NCI-H460 (cell line): ENCODE measurements at places on chromosomes 7 and 10.

- DNase-seq, result no peak
These were observed 278.5 kb downstream of the DNAJB6 start for GRCh38 chr7:157615101-157615817.

DNA sequence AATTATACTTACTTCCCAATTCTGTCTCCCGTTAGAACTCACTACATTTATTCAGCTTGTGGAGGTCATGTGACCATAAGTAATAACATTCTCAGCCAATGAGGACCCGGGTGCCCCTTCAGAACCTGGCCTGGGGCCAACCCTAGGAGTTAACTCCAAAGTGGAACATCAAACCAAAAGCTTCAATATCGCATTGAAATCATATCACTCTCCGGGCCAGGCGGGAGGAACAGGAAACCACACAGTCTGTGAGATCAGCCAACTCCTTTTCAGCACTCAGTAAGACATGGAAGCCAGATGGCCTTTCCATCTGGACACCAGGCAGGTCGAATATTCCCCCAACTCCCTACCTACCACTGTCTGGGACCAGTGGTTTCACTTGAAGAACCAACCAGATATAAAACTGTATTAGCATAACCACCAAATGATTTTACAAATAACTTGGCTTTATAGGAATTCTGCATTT lies 5.5 kb downstream of the CREB3L2 start:
- DNase-seq, result no peak

- no peak for DNase-seq
These were observed 73.7 kb upstream of the PFKP start for GRCh38 chr10:2993636-2994035.

- no peak for DNase-seq
These were observed 89.7 kb downstream of the POLR1F start for GRCh38 chr7:19619122-19619521.

DNA sequence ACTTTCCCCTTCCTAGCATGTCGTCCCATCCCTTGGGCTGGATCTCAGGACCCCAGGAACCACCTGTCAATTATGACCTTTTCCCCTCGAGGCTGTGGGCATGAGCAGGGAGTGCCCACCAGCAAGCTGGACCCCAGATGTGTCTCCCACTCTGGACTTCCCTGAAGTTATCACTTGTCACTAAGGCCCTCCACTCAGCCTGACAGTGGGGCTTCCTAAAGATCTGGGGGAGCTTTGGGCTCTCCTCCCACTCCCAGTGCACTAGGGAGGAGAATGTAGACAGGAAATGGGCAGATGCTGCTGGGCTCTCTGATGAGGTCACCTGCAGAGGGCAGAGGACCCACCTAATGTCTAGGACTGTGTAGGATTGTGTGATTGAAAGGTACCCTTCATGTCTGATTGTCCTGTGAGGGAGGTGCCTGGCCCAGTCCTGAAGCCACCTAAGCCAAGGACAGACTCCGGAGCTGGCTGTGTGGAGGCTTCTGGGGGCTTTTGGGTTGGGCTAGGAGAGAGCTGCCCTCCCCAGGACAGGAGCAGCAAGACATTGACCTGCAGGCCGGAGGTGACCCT lies 18.7 kb downstream of the MYO1G start:
- DNase-seq, result no peak

DNA sequence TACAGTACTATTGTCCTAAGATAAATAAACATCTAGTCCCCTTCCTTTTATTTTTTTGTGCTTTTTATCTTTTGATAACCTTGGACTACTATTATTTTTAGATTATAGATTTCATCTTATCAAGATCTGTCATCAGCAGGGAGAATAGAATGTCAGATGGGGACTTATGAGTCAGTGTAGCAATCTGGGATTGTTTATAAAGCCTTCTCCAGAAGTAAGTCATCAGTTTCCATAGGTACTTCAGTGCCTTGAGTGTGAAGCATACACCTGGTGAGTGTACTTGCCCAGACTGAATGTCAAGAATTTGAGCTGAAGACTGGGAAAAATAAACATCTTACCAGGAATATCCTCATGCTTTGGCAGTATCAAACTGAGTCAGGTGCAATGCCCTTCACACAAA lies 2.1 kb downstream of the CASD1 start:
- no peak for DNase-seq

GRCh38 chr7:135685306-135686084 lies 23.2 kb downstream of the STMP1 start:
- no peak for DNase-seq

- DNase-seq, result no peak
These were observed 1.0 kb downstream of the DDC start for GRCh38 chr7:50564171-50564570.

DNA sequence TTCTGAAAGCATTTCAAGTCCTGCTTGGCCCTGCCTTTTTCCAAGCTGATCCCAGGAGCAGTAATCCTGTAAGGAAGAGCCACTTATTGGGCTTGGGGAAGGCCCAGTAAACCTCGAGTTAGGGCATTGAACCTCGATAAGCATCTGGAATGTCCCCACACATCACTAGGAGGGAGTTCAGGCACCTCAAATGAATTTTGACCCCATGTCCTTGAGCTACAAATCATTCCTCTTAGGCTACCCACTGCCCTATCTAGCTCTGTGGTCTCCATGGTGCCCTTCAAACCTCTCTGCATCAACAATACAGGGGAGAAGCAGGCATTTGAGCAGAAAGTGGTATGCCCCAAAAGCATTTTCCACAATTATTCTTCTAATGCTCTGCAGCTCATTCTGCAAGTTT lies 33.7 kb downstream of the ZNF503 start:
- DNase-seq, result no peak

GRCh38 chr7:147081117-147081516 lies 964.5 kb downstream of the CNTNAP2 start:
- no peak for DNase-seq

DNA sequence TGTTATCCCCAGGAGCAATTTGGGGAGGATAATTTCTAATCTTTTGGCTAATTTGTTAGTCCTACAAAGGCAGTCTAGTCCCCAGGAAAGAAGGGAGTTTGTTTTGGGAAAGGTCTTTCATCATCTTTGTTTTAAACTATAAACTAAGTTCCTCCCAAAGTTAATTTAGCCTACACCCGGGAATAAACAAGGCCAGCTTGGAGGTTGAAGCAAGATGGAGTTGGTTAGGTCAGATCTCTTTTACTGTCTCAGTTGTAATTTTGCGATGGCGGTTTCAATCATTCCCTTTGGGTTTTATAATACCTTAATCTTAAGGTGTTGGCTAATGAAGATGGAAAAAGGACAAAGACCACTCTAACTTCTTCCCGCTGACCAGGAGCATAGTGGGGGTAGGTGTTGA lies 166.4 kb upstream of the NAMPT start:
- DNase-seq, result no peak

DNA sequence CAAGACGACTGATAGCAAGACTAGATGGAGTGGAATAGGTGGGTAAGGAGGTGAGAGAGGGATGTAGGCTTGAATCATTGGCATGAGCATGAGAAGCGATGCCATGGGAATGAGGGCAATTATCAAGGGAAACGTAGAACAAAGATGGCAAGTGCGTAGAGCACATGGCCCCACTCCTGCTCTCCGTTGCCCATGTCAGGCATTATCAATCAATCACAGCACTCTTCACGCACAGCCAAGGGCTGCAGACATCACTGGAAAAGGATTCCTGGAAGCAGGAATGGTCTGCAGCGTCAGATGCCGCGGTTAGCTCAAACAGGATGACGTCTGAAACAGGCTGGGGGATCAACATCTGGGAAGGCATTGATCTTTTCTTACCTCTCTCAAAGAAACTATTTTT lies 25.6 kb upstream of the GALNTL5 start:
- DNase-seq, result no peak

GRCh38 chr7:112431803-112432202 lies 18.5 kb upstream of the IFRD1 start:
- DNase-seq, result no peak

DNA sequence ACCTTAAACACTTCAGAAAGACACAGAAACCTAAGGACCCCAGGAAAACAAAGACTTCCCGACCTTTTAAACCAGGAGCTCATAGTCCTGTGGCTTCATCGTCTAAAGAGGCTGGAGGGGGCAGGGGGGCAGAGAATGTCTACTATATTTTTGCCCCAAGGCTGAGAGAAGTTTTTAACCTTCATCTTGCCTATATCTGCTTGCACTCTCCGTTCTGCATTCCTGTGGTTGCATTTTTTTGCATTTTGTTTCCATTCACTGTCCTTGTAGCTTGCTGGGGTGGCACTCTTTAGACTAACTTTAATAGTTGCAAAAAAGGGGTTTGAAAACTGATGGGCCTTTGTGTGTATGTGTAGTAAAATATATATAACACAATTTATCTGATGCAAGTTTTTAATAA lies 23.7 kb downstream of the PRKAR2B start:
- DNase-seq, result no peak

DNA sequence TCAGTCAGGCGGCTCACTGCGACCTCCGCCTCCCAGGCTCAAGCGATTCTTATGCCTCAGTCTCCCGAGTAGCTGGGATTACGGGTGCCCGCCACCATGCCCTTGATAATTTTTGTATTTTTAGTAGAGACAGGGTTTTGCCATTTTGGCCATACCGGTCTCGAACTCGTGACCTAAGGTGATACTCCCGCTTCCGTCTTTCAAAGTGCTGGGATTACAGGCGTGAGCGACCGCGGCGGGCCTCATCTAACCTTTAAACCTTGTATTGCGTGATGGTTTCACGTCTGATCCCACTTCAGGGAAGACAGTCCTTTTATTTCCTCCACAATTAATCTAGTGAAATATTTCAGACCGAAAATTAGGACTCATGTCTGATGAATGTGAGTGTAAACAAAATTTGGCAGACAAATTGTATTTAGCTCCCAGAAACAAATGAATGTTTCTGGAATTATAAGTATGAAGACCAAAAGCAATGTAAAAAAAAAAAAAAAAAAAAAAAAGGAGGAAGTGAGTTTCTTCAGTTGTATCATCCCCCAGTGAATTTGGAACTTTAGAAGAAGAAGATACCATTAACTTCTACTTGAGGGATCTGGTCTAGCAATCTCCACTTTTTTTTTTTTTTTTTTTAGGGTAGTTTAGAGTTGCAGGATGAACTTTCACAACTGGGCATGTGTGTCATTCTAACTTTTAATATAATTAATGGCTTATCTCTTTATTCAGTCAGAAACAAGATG lies 1.6 kb downstream of the NUP42 start:
- DNase-seq, result no peak

- DNase-seq, result no peak
These were observed 65.1 kb downstream of the ZRANB1 start for GRCh38 chr10:125006921-125007426.

GRCh38 chr10:110286841-110287240 lies 17.9 kb downstream of the SMNDC1 start:
- no peak for DNase-seq

DNA sequence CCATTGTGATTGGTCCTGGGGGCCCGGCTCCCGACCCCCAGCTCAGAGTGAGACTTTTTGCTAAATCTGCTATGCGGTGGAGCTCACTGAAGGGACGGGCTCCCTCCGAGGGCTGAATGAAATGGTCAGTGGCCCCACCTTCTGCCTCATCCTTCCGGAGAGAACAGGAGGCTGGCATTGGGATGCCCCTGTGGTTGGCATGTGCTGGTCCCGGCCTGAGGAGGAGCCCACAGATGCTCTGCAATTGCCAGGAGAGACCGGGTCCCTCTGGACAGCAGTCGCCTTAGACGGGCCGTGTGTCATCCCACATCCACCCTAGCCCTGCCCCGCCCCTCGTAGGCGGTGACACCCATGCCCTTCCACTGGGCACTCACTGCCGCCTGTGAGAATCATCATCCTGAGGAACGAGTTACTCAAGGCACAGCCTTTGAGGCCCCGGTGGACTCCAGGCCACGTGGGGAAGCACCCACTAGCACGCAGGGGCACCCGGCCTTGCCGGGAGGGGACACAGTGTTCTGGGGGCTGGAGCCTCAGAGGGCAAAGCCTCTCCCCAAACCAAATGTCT lies 21.2 kb upstream of the DPYSL4 start:
- no peak for DNase-seq

GRCh38 chr10:62451611-62451975 lies 77.4 kb downstream of the ZNF365 start:
- no peak for DNase-seq

- DNase-seq, result no peak
These were observed 37.9 kb downstream of the DDIT4 start for GRCh38 chr10:72311667-72312066.

DNA sequence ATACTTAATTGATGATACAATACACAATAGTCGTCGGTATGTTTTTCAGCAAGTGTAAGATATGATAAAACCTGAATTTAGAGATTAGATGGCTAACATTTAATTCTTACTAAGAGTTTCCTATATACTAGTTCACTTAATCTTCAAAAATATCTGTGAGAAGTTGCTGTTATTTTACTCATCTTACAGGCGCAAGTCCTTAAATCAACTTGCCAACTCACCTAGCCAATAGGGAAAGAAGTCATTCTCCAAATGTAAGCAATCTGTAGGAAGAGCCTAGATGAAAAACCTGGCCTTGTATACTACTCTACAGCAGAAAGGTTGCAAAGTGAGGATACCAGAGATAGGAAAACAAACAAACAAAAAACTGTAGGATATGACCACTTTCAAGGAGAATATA lies 10.6 kb downstream of the CD36 start:
- DNase-seq, result no peak

DNA sequence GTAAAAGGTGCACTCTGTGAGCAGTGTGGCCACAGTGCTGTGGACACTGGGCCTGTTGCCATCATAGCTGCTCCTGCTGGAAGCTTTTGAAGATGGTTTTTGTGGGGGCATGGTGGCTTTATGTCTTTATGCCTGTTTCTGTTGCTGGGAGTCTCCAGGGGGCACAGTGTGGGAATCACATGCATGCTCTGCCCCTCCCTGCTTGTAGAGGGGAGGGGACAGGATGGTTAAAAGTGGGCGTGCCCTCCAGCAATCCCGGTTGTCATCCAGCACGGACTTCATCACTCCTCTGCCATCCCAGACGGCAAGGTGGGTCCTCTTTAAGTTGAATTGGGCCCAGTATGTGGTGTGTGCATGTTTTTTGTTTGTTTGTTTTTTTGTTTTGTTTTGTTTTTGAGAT lies 20.2 kb downstream of the OGDH start:
- DNase-seq, result no peak

DNA sequence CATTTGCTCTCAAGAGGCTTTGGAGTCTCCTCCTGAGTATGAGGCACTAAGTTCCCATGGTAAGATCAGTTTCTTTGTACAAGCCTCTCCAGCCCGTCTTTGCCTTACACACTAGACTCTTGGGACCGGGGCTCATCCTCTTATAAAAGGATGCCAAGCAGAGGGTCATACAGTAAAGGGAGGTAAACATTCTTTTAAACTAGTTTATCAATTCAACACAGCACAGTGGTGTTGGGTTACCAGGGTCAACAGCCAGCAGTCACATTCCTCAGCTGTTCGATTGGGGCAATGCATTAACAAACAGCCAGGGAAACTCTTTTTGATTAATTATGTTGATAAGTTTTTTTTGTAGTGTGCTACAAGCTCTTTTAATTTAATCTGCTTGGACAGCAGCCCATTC lies 37.8 kb downstream of the HHEX start:
- DNase-seq, result no peak
